Cardiac muscle cell (in vitro differentiated cells and primary cell): ENCODE measurements at places on chromosomes 5 and 9.

DNA sequence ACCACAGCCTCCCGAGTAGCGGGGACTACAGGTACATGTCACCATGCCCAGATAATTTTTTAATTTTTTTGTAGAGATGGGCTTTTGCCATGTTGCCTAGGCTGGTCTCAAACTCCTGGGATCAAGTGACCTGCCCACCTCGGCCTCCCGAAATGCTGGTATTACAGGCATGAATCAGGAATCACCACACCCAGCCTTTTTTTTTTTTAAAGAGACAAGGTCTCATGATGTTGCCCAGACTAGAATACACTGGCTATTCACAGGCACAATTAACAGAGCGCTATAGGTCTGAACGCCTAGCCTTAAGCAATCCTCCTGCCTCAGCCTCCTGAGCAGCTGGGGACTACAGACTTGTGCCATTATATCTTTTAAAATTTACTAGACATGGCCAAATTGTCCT lies 36.1 kb downstream of the GEMIN5 start:
- no peak for DNase-seq

DNA sequence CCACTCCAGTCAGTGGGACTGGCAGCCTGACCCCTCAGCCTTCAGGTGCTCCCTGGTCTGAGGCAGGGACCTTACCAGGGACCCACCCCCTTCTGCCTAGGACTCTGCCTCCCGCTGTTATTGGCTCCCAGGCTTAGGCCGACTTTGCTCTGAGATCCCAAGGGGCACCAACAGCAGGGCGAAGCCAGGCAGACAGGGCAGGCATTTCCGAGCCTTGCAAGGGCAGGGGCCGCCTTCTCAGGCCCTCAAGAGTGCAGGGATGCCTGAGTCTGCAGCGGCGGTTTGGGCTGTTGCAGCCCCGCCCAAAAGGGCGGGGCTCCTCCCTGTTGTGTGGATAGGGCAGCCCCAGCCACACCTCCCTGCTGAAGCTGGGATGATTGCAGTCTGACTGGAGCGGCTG lies 644.6 kb downstream of the PRR16 start:
- no peak for DNase-seq

- DNase-seq: no peak
These were observed 12.0 kb upstream of the RXRA start for GRCh38 chr9:134314039-134314949.

GRCh38 chr9:126591083-126591482 lies 22.6 kb upstream of the LMX1B start:
- DNase-seq: no peak

GRCh38 chr5:36360307-36360706 lies 58.6 kb upstream of the RANBP3L start:
- no peak for DNase-seq

- DNase-seq: peak; percentile 88
These were observed 67.9 kb downstream of the NFIB start for GRCh38 chr9:14245901-14246525.

DNA sequence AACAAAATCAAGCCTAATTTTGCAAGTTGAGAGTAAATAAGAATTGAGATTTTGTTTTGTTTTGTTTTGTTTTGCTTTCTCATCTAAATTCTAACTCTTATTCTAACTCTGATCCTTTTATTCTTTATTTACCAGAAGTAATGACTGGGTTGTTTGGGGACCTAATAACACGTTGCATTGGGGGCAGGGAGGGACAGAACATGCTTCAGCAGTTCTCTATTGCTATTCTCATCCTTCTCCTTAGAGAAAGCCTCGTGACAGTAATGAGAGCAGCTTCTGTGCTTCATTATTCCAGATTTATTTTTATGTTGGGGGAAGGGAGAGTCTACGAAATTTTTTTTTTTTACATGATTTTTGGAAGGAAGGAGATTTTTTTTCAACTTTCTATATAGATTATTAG lies 21.1 kb downstream of the CPEB4 start:
- DNase-seq: no peak
